ENCODE measurements at places on chromosomes 16 and 17. TPM values are rescaled to one million over a fixed set of nuclear protein-coding genes. Genes with fewer than 3 reads are reported as not detected.

Gene CIBAR2
- total RNA-seq, result 12.8 TPM

Gene APOH
- 17.1 TPM for total RNA-seq

Gene CHTF18
- total RNA-seq, result 11.3 TPM

Gene ACSM5
- 4.3 TPM for total RNA-seq

Gene OR4D1
- not detected for total RNA-seq

Gene CES3
- 2.5 TPM for total RNA-seq

- peak overlapping the region; percentile 61 for H3K27ac ChIP-seq
- no peak overlapping the region for H3K4me3 ChIP-seq
- H3K4me1 ChIP-seq, result peaks cover 75% of the 10 kb centered on the region
- H3K36me3 ChIP-seq, result no peaks in the 10 kb centered on the region
- no peaks in the 10 kb centered on the region for H3K27me3 ChIP-seq
- DNase-seq, result no peak
Measured at GRCh38 chr17:77115510-77115909, 25.3 kb upstream of the SEC14L1 start.

- DNase-seq, result no peak
- H3K27me3 ChIP-seq, result no peaks in the 10 kb centered on the region
- H3K4me3 ChIP-seq, result no peak overlapping the region
- no peaks in the 10 kb centered on the region for H3K4me1 ChIP-seq
- H3K27ac ChIP-seq, result no peak overlapping the region
Measured at GRCh38 chr16:23996258-23996955, 160.6 kb downstream of the PRKCB start.

DNA sequence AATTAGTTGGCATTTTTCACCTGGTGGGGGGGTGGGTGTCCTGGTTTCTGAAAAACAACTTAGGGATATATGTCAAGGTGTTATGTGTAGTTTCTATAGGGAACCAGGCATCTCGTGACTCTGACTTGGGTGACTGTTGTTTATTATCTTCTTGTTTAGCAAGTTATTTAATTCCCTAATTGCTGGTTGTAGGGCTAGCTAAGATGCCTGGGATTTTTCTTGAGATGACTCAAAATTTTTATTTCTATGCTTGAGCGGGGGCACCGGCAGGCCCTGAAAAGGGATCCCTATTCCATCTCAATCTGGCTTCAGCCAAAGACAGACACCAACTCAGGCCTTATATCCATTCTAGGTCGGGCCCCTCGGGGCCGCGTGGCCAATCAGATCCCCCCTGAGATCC is 3.2 kb downstream of the DPH1 start:
- H3K4me1 ChIP-seq, result peaks cover 19% of the 10 kb centered on the region
- H3K27me3 ChIP-seq, result peaks cover 17% of the 10 kb centered on the region
- DNase-seq, result no peak
- no peak overlapping the region for H3K27ac ChIP-seq
- no peak overlapping the region for H3K4me3 ChIP-seq

GRCh38 chr16:81492965-81493754 is 48.6 kb downstream of the CMIP start:
- H3K4me1 ChIP-seq, result peaks cover 96% of the 10 kb centered on the region
- H3K36me3 ChIP-seq, result no peaks in the 10 kb centered on the region
- H3K27ac ChIP-seq, result peak overlapping the region; percentile 67
- DNase-seq, result no peak
- no peak overlapping the region for H3K4me3 ChIP-seq
- no peaks in the 10 kb centered on the region for H3K27me3 ChIP-seq

DNA sequence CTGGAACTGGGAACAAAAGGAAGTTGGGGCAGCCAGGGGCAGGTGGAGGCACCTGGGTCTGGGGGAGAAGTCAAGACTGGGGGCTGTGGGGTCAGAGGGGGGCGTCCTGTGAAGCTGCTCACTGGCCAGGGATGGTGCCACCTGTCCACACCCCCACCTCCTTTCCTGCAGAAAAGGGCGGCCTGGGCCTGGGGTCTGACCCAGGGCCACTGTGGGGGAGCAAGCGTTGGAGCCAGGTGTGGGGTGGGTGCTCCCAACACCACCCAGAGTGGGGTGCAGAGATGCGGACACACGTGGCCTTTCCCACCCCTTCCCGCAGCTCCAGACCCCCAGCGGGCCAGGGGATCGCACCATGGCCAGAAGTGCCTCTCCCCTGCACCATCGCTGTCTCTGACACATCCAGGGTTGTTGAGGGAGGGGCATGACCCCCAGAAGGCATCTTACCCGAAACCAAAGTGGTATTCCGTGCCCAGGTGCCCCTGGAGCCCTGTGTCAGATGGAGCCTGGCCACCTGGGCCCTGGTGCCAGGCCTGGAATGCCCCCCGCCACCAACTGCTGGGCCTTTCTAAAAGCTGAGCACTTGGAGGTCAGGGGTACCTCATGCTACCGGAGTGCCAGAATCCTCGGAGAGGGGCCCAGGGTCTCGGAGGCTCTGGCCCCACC is 2.6 kb upstream of the SLC16A3 start:
- no peaks in the 10 kb centered on the region for H3K27me3 ChIP-seq
- no peak overlapping the region for H3K4me3 ChIP-seq
- H3K36me3 ChIP-seq, result no peaks in the 10 kb centered on the region

DNA sequence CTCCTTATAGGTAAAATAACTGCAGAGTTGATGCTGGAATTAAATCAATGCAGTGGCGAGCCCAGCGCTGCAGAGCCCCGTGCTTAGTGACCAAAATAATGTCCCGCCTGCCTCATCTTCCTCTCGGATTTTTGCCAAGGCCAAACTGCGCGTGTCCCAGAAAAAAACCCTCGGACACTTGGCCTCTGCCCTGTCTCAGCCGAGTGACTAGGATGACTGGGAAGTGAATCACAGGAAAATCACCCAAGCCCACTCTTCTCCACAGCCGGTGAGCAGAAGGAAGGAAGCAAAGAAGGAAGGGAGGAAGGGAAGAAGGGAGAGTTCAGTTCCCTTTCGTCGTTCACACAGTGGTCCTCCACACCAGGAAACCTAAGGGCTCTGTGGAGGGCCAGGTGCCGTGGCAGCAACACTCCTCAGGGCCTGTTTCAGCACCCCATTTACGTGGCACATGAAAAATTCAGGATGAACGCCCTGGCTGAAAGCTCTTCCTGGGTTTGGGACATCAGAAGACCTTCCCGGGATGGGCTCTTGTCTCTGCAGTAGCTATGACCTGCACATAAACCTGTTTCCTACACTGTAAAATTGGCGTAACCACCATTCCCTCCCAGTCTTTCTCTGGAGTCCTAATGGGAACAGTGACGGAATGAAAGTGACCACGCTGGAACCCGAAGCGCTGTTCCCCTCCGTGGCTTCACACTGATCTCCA is 25.4 kb upstream of the HOXB13 start:
- no peak for DNase-seq
- peaks cover 99% of the 10 kb centered on the region for H3K27me3 ChIP-seq
- no peak overlapping the region for H3K27ac ChIP-seq
- H3K36me3 ChIP-seq, result no peaks in the 10 kb centered on the region

GRCh38 chr16:3013491-3013951 is 798 bp downstream of the CLDN9 start:
- H3K4me3 ChIP-seq, result no peak overlapping the region
- H3K27me3 ChIP-seq, result peaks cover 63% of the 10 kb centered on the region
- peaks cover 17% of the 10 kb centered on the region for H3K4me1 ChIP-seq
- no peaks in the 10 kb centered on the region for H3K36me3 ChIP-seq
- H3K27ac ChIP-seq, result no peak overlapping the region
- no peak for DNase-seq

GRCh38 chr16:3761375-3762106 is 44.2 kb upstream of the TRAP1 start:
- H3K4me3 ChIP-seq, result no peak overlapping the region
- no peak for DNase-seq
- H3K27ac ChIP-seq, result no peak overlapping the region
- H3K27me3 ChIP-seq, result no peaks in the 10 kb centered on the region
- no peaks in the 10 kb centered on the region for H3K4me1 ChIP-seq

DNA sequence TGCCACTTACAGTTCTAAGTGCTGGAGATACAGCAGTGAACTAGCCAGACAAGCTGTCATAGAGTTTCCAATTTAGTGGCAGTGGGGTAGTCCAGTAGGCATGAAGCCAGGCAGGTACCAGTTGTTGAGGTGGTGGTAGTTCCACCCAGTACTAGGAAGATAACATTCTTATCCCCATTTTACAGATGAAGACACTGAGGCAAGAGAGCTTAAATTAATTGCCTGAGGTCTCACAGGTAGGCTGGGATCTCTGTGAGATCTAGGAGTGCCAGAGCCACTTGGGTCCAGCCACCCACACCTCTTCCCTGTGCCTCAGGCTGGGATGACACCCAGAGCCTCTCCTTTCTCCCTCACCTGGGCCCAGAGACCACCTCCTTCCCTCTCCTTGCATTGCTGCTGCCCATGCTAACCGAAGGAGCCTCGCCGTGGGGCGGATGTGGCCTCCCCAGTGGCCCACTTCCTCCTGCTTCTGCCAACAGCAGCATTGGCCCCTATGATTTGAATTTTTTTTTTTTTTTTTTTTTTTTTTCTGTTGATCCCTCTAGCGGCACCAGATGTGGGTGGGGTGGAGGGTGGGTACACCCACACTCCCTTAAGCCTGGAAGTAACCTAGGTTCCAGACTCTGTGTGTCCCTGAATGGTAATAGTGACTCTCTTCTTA is 114.0 kb downstream of the PRKCB start:
- peak overlapping the region; percentile 46 for H3K27ac ChIP-seq
- H3K36me3 ChIP-seq, result no peaks in the 10 kb centered on the region
- DNase-seq, result peak; percentile 65
- H3K4me3 ChIP-seq, result no peak overlapping the region

GRCh38 chr16:27426423-27427408 is 24.7 kb downstream of the IL21R start:
- DNase-seq, result no peak
- no peaks in the 10 kb centered on the region for H3K4me1 ChIP-seq
- no peak overlapping the region for H3K27ac ChIP-seq
- no peak overlapping the region for H3K4me3 ChIP-seq
- peaks cover 5% of the 10 kb centered on the region for H3K27me3 ChIP-seq
- H3K36me3 ChIP-seq, result no peaks in the 10 kb centered on the region

DNA sequence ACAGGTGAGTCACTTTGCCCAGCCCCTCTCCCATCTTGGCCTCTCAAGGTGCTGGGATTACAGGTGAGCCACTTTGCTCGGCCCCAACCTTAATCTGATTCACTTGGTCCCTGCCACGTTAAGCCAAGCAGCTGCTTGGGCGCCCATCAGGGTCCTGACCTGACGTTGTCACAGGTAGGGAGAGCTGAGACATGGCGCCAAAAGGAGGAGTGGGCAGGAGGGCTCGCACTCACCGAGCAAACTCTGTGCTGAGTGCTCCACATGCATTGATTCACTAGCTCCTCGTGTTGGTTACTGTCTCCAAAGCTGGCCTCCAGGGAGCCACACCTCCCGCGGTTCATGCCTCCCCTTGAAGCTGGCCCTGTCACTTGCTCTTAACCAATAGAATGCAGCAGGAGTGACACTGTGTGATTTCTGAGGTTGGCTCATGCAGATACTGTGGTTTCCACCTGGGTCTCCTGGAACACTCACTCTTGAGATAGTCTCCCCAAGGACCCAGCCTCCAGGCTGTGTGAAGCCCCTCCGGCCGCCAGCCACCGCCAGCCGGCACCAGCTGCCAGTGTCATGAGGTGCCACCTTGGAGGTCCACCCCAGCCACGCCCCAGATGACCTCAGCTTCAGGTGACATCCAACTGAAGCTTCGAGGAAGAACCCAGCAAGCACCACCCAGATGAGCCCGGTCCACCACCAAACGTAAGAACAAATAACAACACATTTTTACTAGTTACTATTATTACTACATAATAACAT is 223.0 kb downstream of the GSG1L start:
- no peaks in the 10 kb centered on the region for H3K36me3 ChIP-seq
- H3K27me3 ChIP-seq, result peaks cover 7% of the 10 kb centered on the region
- no peak overlapping the region for H3K27ac ChIP-seq
- H3K4me3 ChIP-seq, result no peak overlapping the region

DNA sequence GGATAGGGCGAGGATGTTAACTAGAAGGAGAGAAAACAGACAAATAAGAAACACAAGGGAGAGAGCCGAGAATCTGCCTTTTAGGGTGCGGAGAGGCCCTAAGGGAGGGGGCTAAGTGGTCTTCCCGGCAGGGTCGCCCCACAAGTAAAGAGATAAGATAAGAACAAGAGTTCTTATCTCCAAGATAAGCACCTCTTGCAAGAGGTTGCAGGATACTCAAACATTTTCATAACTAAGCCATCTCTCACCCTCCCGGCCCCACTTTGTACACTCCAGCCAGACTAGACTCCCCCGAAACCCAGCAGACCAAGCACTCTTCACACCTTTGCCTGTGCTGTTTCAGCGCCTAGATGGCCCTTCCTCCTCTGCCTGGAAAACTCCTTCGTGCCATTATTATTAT is 14.3 kb downstream of the ZNF319 start:
- H3K36me3 ChIP-seq, result no peaks in the 10 kb centered on the region
- peaks cover 16% of the 10 kb centered on the region for H3K4me1 ChIP-seq
- peak overlapping the region; percentile 67 for H3K4me3 ChIP-seq
- H3K27me3 ChIP-seq, result no peaks in the 10 kb centered on the region
- H3K27ac ChIP-seq, result no peak overlapping the region
- no peak for DNase-seq

DNA sequence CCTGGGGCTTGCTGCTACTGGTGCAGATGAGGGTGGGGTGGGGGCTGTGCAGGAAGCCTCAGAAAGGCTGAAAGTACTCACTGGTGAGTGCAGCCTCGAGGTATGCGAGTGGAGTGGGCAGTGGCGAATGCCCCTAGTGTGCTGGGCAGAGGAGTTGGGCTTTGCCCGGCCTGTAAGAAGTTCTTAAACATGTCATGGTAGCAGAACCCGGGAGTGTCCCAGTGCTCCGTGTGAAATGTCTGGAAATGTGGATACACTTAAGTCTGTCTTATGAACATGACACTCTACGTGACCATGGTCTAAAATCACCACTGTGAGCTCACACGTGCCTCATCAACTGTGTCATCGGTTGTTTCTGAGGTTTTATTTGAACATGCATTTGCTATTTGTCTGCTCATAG is 1.7 kb downstream of the SMTNL2 start:
- peaks cover 8% of the 10 kb centered on the region for H3K4me1 ChIP-seq
- H3K27ac ChIP-seq, result no peak overlapping the region
- no peak for DNase-seq
- peak overlapping the region; percentile 59 for H3K4me3 ChIP-seq
- H3K27me3 ChIP-seq, result peaks cover 40% of the 10 kb centered on the region
- no peaks in the 10 kb centered on the region for H3K36me3 ChIP-seq

DNA sequence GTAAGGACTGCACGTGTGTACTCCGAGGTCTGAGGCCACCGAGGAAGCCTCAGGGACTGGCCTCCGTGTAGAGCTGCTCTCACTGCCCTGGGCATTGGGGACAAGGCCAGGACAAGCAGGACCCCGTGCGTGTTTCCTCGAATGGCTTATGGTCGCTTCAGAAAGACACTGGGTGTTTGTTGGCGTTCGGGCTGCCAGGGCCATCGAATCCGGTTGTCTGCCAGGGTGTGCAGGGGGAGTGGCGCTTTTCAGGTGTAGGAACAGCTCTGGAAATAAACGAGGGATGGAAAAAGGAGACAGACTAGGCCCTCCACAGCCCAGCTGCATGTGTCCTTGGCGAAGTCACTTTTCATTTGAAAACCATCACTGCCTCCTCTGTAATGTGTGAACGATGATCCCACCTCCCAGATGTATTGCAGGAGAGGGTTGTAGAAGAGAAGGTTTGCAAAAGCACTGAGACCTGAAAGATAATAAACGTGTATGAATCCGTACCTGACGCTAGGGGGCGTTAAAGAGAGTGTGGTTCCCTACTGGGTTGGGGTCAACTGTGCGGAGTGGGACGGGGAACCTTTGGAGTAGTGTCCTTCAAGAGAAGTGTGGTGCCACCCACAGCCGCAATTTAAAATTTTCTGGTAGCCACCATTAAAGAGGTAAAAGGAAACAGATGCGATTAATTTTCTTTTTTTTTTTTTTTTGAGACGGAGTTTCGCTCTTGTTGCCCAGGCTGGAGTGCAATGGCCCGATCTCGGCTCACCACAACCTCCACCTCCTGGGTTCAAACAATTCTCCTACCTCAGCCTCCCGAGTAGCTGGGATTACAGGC is 2.1 kb upstream of the ZSCAN10 start:
- H3K36me3 ChIP-seq, result no peaks in the 10 kb centered on the region
- peaks cover 34% of the 10 kb centered on the region for H3K4me1 ChIP-seq
- H3K4me3 ChIP-seq, result peak overlapping the region; percentile 17
- no peak for DNase-seq
